Stimulated activated CD4-positive, alpha-beta T cell treated with anti-CD3 and anti-CD28 coated beads, TNF-alpha, amount 100 ng/mL, for 4 hours (primary cell): ENCODE measurements at places on chromosomes 7 and 10.

- DNase-seq = no peak
Measured at GRCh38 chr7:28904578-28905048, 53.5 kb downstream of the TRIL start.

- no peak for DNase-seq
Measured at GRCh38 chr7:78465894-78466293, 667.3 kb downstream of the PHTF2 start.

DNA sequence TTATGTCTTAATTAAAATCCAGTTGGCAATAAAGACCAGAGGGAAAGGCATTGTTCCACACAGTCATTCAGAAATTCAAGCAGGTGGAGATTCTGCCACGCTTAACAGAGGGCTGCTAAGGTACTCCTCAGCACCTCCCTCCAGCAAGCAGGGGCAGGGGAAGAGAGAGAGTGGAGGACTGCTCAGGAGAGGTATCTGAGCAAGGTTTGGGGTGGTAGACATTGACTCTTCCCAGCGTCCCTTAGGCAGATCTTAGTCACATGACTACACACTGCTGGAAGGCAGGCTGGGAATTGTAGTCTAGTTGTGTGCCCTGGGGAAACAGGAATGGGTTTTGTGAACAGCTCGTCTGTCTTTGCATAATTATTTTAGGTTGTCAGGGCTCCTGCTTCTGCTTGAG is 181.6 kb downstream of the NPSR1 start:
- no peak for DNase-seq

- no peak for DNase-seq
Measured at GRCh38 chr7:78399033-78399769, 600.6 kb downstream of the PHTF2 start.

DNA sequence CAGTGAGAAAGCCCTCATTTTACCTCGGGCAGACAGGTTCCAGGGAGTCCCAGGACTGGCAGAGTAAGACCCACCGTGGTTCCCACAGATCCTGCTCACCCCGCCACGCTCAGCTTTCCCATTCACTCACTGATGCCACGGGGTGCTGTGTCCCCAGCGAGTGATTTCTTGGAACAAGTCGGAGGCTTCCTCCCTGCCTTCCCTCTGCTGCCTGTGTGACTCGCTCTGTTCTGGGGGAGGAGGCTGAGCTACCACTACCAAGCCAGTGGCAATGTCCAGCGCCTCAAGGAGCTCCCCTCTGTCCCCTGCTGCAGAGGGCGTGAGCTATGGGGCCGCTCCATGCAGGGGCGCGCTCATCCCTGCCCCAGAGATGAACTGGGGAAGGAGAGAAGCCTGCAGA is 12.6 kb downstream of the IL15RA start:
- no peak for DNase-seq

- DNase-seq = no peak
Measured at GRCh38 chr10:91077549-91078071, 142.9 kb upstream of the PCGF5 start.

DNA sequence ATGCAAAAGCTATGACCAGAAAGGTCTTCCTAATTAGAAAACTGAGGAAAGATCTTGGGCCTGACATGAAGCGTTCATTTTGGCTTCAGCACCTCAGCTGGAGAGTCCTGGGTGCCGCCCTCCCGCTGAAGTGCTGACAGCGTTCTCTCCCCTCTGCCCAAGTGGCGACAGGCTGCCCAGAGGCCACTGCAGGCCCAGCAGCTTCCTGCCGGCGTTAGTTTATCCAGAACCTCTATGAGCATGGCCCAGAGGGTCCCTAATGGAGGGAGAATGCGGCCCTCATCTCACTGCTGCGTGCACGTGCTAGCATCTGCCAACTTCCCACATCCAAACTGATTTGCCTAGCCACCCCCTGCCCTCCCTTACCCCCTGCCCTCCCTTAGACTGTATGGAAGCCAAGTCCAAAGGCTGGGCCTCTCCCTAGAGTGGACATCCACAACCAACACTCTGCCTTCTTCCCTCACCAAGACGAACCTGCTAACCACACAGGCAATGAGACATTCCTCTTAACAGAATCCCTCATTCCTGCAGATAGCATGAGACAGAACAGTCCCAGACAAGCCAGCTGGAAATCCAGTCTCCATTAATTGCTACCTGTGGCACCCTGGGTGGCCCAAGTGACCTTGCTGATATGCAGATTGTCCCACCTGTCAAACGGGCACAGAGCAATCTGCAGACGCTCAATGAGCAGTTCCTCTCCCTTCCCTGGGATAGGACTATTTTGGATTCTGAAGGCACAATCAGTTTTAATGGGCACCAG is 108.4 kb downstream of the C10orf90 start:
- no peak for DNase-seq

- DNase-seq = no peak
Measured at GRCh38 chr7:138483531-138483930, 23.5 kb downstream of the TRIM24 start.

DNA sequence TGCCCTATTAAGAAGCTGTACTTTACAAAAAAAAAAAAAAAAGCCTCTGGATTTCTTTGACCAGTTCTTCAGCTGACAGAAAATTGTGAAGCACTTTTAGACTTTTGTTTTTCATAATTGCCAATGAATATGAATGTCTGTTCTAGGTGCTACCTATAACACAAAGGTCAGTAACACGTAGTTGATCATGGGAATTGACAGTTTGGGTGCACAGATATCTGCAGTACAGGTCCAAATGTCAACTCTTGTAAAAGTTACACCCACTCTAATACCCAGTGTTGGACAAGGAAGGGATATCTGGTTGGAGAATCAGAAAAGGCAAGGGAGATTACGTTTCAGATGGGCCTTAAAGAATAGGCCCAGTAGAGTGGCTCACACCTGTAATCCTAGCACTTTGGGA is 1.8 kb downstream of the REEP3 start:
- no peak for DNase-seq

- DNase-seq = no peak
Measured at GRCh38 chr10:11298116-11298515, 280.4 kb downstream of the CELF2 start.

GRCh38 chr7:135930565-135931461 is 46.3 kb downstream of the MTPN start:
- DNase-seq = no peak

DNA sequence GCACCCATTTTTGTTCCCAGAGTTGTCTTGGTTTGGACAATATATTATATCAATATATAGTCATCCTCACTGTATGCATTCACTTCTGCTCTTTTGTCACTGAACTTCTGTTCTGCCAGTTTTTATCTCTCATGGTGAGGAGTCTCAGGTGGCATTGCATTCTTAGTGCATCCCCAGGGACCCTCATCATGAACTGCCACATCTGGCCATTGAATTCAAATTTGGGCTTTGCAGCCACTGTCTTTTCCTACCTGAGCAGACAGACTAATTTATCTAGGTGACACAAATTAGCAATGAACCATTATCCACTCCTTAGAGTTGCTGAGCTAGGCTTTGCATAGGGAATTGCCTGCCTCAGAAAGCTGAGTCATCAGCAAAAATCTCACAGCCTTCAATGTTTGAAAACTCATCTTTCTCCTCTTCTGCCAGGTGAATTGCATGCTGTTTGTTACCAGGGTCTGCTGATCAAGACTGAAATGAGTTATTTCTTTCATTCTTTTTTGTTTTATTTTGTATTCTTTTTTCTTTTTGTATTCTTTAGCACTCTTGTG is 316.8 kb upstream of the MTPN start:
- DNase-seq = no peak

GRCh38 chr7:42494736-42495135 is 257.7 kb upstream of the GLI3 start:
- no peak for DNase-seq

GRCh38 chr10:8577686-8578085 is 523.2 kb downstream of the GATA3 start:
- no peak for DNase-seq

DNA sequence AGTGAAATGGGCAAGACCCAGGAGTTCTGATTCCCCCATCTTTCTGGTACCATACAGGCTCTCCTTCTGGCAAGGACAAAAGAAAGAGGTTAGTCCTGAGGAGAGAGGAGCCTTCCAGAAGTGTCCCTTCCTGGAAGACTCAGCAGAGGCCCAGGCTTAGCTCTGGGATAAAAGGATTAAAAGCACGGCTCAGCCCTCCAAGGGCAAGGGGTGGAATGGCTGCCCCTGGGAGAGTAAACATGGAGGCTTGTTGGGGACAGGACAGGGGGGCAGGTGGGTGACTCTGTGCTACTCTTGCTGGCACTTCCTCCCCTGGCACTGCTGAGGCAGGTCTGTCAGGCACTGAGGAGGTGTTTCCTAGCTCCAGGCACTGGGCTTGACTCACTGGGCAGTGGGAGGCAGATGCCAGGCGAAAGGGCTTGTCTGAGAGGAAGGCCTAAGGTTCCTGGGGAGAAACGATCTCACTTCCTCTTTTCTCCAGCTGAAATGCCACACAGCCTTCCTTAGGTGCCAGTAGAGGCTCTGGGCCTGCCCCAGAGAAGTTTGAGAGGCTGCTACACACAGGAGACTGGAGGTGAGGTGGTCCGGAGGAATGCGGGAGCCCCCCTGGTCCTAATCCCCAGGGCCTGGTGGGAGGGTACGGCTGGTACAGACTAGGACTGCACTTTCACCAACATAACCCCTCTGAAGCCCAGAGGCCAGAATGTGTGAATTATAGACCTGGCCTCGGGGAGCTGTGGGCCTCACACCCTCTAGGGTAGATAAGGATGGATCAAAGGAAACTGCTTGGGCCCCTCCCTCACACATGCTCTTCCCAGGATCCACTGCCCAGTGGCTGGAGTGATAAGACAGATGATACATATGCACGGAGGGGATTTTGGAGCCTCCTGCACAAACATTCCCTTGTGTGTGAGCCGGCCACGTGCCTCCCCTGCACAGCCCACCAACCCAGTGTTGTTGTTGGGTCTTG is 63.2 kb upstream of the PODXL start:
- DNase-seq = no peak

- DNase-seq = no peak
Measured at GRCh38 chr7:123191132-123191531, 8.6 kb downstream of the SLC13A1 start.

DNA sequence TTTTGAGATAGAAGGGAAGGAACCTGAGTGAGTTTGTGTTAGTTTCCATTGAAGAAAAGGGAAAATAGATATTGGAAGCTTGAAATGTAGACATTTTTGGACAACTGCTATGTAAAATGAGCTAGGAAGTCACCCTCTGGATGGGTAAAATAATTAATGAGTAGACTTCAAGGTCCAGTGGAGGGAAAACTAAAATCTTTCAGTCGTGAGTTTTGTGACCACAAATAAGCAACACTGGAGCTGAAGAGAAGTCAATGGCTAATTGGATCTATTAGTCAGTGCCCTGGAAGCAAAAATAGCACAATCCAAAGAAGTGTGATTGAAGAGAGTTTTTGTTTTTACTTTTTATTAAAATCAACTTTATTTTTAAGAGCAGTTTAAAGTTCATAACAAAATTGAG is 123.4 kb downstream of the MYO3A start:
- DNase-seq = no peak

- no peak for DNase-seq
Measured at GRCh38 chr7:105452085-105452484, 63.4 kb upstream of the SRPK2 start.

DNA sequence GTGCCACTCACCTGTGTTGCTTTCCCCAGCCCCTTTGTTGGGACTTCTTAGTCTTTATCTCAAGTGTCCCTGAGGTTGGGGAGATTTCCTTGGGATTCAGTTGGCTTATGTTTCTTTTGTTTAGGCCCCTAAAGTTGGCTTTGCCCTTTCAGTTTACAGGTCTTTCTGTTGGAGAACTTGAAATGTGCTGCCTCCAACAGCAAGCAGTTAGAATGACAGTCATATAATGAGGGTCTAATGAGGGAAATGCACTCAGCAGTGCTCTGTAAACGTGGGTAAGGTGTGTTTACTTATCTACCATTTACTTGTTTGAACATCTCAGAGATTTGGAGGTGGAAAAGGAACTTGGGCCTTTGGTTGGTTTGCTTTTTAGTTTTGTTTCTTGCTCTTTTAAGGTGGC is 191.4 kb upstream of the STK17A start:
- DNase-seq = no peak

- DNase-seq = no peak
Measured at GRCh38 chr10:28403090-28403489, 100.2 kb upstream of the MPP7 start.

GRCh38 chr7:92448205-92448747 is 994 bp downstream of the GATAD1 start:
- DNase-seq = peak; percentile 32
